Esophagus mucosa (tissue), 1 donor: ENCODE measurements at places on chromosomes 2 and 18.

DNA sequence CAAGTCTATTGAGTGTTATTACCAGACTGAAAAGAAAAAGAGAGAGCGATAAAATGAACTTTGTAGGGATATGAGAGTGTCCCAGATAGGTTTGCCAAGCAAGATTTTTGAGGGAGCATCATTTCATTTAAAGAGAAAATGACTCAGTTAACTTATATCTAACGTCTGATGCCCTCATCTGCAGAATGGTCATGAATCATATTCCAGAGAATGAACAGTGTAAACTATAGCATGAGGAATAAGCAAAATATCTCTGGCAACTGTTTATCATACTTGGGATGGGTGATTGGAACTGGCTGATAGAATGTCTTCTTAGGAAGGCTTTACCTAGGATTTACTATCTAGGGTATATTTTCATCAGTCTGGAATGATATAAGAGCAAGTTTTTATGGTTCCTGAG is 289.4 kb downstream of the CMPK2 start:
- ATAC-seq = no peak

DNA sequence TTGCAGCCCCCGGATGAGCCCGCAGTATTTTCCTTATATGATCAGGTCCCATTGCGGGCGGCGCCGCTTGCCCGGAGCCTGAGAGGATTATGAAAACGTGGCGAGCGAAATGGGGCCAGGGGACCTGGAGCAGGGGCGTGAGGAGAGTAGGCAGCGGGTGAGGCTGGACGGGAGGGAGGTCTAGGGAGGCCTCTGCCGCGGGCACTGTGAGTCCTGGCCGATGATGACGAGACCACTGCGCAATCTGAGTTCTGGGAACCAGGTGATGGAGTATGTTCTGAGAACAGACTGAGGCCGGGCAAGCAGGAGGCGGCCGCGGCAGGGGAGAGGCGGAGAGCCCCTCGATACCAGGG is 790 bp upstream of the ACAA2 start:
- peak; percentile 59 for ATAC-seq

DNA sequence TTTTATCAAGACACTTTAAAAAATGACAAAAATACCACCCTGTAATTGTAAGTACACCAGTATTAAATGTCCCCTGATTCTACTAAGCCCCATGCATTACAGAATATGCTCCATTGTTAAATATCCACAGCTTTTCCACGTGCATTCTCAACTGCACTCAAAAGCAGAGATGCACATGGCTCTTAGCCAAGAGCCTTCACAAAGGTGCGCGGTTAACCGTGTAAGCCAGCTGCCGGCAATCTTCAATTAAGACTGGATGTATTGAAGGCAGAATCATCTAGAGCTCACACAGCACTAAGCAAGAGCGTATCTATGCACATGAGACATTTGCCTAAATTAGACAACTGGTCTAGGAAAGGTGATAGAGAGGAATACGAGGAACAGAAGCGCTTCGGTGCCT is 278.3 kb downstream of the NAPG start:
- no peak for ATAC-seq

- no peak for ATAC-seq
These were observed 249.4 kb upstream of the SOX11 start for GRCh38 chr2:5442736-5443135.

DNA sequence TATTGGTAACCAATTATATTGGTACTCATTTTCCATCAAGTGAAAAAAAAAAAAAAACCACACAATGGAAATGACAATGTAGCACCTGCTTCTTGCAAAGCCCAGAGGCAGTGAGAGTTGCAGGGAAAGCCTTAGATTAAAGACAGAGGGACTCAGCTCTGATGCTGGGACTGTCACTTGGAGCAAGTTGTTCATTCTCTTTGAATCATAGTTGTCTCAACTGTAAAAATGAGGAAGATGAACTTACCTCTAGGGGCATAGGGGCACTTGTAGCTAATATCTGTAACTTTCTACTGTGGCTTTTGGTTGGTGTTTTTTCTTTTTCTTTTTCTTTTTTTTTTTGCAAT is 81.4 kb upstream of the LPIN2 start:
- ATAC-seq = no peak

DNA sequence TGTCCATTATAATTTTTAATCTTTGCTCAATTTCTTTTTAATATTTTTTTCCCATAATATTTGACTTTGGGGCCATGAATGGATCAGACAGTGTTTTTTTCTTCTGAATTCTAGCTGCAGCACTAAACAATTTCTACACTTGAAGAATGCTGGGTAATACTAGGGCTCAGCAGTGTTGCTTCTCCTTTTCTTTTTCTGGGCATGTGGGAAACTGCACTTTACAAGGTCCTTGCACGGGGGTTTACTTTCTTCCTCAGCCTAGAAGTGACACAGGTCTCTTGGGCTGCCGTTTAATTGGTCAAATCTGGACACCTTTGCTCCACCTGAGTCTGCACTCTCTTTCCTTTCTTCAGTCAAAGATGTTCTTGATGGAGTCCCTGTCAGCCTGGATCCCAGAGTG is 135.4 kb upstream of the APCDD1 start:
- ATAC-seq = no peak

DNA sequence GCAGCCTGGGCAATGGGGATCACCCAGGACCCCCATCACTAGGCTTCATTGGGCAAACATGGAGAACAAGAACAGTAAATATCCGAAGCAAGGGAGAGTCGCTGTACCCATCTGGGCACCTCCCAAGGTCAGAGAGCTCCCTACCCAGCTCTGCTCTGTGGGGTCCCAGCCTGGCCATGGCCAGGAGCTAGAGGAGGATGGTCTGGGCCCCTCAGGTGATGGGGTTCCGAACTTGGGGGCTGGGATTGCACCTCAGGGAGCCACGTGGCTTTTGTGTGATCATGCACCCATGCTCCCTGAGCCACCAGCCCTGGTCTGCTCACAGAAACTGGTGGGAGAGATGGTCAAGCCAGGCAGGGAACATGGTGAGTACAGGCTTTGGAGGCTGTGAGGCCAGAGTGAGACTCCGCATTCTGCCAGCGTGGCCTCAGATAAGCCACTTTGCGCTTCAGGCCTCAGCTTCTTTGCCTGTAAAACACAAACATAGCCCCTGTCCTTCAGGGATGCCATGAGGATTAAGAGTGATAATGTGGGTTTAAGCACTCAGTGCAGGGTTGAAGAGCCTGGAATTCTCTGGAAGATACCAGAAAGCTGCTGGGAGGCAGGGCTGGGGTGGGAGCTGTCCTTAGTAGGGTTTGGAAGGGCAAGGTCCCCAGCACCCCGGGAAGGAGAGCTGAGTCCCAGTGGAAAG is 3.0 kb upstream of the NMUR1 start:
- no peak for ATAC-seq

DNA sequence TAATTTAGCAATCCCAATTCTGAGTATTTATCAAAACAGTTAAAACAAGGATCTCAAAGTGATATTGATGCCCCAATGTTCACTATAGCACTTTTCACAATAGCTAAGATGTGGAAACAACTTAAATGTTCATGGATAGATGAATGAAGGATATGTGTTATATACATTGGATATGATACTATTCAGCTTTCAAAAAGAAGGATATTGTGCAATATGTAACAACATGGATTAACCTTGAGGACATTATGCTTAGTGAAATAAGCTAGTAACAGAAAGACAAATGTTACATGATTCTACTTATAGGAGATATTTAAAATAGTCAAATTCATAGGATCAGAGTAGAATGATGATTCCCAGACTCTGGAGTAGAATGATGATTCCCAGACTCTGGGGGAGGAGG is 78.0 kb downstream of the INSIG2 start:
- ATAC-seq = no peak

DNA sequence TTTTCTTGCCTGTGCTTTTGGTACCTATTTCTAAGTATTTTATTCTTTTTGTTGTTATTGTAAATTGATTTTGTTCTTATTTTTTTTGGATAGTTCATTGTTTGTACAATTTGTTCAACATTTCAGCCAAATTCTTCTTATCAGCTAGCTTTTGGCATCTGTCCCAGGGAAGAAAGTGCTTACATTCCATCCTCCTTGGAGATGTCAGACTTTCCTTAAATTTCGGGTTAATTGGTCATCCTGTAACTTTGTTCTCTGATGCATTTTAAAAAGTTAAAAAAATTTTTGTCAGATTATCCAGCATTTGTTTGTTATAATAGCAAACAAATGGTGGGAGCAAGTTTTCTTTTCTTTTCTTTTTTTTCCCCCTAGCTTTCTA is 60.3 kb downstream of the PTH2R start:
- ATAC-seq = no peak

- peak; percentile 46 for ATAC-seq
These were observed 53.7 kb upstream of the APCDD1 start for GRCh38 chr18:10400534-10401307.

DNA sequence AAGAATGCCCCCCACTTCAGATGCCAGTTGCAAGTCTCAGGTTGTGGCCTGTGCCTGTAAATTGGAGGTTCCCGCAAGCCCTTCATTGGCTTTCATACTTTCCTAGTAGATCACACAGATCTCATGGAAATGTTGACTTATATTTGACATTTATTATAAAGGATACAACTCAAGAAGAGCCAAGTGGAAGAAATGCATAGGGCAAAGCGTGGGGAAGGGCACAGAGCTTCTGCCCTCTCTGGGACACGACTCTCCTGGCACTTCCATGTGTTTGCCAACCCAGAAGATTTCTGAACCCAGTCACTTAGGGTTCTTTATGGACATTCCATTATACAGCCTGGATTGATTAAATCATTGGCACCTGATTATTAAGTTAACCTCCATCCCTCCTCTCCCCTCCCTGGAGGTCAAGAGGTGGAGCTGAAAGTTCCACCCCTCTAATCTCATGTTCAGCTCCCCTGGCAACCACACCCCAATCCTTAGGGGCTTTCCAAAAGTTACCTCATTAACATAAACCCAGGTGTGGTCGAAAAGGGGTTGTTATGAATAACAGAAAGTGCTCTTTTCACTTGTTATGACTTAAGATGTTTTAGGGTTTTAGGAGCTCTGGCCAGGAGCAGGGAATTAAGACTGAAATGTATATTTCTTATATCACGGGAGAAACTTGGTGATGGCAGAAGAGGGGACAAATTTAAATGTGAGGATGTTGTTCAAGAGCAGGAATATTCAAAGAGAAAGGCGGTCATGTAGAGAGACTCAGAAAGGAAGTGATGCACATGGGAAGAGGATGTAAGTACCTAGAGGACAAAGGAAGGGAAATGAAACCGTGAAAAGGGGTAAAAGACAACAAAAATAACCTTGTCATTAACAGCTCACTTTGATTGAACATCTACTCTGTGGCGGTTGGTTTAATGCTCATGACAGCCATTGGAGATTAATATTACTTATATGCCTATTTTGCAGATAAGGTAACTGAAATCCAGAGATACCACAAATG is 31.8 kb downstream of the SP100 start:
- peak; percentile 46 for ATAC-seq

DNA sequence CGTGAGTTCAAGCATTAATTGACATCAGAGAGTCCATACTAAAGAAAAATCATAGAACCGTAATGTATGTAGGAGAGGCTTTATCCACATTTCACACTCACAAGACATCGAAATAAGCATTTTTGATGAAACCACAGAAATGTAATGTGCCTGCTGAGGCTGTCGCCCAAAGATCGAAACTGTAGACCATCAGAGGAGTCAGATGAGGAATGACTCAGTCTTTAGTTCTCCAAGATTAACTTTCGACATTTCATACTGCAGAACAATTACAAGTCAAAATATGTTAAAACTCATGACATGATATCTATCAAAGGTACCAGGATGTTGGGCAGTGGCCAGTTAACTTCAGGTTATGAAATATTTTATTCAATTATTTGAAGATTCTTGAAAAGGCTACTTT is 79.6 kb downstream of the RAB31 start:
- peak; percentile 65 for ATAC-seq

GRCh38 chr2:176130957-176131847 is 1.7 kb downstream of the HOXD8 start:
- no peak for ATAC-seq

- ATAC-seq = peak; percentile 29
These were observed 139.1 kb upstream of the FHL2 start for GRCh38 chr2:105537920-105538319.

GRCh38 chr2:72694715-72695496 is 130.9 kb downstream of the EXOC6B start:
- ATAC-seq = no peak

GRCh38 chr2:215161301-215161829 is 22.9 kb upstream of the ABCA12 start:
- ATAC-seq = peak; percentile 31

GRCh38 chr18:11309172-11309571 is 159.8 kb upstream of the PIEZO2 start:
- no peak for ATAC-seq

DNA sequence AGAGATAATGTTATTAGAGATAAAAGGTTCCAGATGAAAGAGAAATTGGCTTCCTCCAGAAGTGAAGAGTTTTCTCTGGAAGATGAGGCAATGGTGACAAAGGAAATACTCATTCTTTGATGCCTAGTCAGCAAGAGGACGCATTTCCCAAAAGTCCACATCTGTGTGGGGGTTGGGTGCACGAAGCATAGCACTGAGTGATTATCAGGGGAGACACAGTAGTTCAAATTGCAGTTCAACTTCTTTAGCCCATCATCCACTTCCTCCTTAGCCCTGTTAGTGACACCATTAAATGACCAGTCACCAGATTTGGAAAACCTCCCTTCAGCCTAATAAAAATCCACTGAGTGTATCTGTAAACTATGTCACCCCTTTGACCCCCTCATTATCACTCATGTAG is 80.9 kb upstream of the PHLPP1 start:
- ATAC-seq = no peak

GRCh38 chr18:11119550-11119949 is 29.8 kb downstream of the PIEZO2 start:
- no peak for ATAC-seq

DNA sequence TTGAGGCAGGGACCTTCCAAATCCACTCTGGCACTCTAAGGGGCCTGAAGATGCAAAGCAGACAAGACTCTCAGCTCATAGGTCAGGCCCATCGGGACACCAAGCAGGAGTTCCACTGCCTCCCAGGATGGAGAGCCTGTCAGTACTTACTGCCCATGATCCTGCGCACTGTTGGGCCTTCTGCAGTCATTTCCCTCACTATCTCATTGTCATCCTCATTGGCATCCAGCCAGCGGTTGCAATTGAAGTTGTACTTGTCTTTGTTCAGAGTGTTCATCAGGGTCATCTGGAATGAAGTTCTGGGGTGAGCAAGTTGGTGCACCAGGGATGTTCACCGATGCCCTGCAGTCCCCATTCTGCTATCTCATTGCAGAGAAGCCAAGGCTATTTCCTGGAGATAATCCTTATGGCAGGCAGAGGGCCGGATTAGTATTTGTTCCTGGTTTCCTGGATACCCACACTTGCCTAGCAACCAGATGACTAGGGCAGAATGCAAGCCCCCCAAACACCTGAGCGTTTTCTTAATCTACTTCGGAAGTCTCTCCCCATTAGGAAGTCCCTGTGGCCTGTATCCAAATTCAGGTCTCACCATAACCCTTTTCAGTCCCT is 65.1 kb downstream of the LOXHD1 start:
- no peak for ATAC-seq
